ENCODE measurements at places on chromosomes 2 and 18.

- DNase-seq = no peak
Observed at GRCh38 chr2:51201295-51201694, 169.4 kb upstream of the NRXN1 start.

DNA sequence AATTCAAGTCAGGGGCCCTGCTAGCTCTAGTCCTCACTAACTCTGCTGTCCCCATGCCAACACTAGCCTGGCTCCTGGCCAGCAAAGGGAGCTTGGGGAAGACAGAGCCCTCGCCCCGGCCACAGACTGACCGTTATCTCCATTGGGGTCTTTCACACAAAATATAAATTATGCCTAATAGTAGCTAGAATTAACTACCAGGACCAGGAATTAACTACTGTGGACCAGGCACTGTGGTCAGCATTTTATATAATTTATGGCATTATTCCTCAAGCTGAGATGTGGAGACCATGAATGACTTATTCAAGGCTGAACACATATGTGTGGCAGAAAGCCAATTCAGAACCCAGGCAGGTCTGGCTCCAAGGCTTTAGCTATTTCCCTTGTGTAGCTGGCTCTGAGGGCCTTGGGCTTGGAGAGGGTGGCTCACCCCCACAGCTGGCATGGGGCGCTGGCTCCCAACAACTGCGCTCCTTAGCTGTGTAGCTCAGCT is 49.2 kb downstream of the CELF4 start:
- DNase-seq = no peak

- DNase-seq = no peak
Observed at GRCh38 chr2:199339891-199340605, 117.7 kb downstream of the SATB2 start.

DNA sequence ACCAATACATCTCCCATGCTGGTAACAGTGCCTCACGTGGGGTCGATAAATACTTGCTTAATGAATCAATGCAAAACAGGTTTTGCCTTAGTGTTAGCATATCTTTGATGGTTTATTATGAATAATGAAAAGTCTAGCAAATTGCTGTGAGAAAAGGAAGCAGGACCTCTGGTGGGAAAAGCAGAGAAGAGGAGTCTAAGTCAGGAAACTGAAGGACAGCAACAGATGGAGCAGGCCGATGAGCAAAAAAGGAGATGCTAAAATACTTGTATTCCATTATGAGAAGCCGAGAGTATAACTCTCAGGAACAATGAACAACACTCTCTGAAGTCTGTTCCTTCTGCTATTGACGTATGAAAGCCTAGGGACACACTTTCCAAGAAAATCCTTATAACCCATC is 555.2 kb upstream of the KLHL29 start:
- no peak for DNase-seq

DNA sequence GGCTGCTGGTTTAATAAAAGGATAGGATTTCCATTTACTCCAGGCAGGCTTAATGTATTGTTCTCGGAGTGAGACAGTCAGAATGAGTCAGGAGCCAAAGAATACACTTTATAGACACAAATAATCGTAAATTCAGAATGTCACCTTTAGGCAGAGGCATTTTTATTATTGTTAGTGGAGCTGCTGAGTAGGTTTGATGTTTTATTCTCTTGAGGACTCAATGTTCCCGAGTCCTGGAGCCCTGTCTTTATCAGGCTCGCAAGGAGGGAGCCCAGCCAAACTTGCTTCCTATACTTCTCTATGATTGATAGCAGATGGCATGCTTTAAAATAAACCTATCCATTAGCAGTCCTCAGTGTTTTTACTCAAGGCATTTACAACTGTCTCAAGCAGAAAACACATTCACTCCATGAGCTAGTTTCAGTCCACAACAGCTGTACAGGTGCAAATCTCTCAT is 492.3 kb upstream of the ZEB2 start:
- DNase-seq = no peak

DNA sequence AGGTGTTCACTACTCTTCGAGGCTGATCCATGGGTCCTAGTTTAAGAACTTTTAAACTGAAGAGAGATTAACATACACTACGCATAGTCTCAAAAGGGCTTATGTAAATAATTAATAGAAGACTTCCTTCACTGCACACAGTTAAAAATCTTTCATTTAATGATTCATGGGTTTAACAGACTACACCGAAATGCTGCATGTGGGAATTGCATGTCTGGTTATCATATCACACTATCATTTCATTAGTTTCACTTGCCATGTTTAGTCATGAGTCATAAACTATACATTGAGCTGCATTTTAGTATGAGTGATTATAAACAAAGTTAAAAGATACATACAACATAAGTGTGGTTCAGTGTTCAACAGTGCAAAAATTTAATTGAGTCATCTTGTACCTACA is 31.2 kb downstream of the GLS start:
- no peak for DNase-seq

- no peak for DNase-seq
Observed at GRCh38 chr2:159856760-159857159, 58.8 kb upstream of the CD302 start.
